ENCODE measurements at places on chromosomes 16 and 17.

DNA sequence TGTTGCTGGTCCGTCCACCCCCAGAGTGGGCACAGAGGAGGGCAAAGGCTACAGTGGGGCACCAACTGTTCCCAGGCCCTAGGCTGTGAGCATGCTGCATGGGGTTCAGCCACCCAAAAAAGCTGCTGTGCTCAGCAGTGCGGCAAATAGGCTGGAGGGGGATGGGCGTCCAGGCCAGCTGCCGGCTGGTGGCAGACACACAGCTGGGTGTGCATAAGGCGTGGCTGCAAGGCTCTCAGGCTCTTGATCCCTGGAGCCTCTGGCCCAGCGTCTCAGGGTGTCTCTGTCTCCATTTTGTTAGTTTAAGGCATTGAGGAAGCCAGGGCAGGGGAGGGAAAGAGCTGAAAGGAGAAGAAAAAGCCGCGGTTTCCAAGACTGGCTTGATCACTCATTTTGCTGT is 8.8 kb downstream of the RPL19 start:
- DNase-seq = no peak

DNA sequence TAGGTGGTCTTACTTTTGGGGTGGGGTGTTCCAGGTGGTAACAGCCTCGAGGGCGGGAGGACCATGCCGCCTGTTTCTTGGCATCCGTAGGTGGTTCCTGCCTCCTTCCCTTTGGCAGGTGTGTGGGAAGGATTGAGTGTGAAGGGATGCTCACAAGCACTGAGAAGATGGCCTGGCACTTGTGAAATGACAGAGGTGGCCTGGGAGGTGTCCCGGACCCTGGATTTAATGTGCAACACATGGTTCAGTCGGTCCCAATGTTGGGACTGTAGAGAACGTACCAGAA is 165.8 kb upstream of the FOXF1 start:
- no peak for DNase-seq

DNA sequence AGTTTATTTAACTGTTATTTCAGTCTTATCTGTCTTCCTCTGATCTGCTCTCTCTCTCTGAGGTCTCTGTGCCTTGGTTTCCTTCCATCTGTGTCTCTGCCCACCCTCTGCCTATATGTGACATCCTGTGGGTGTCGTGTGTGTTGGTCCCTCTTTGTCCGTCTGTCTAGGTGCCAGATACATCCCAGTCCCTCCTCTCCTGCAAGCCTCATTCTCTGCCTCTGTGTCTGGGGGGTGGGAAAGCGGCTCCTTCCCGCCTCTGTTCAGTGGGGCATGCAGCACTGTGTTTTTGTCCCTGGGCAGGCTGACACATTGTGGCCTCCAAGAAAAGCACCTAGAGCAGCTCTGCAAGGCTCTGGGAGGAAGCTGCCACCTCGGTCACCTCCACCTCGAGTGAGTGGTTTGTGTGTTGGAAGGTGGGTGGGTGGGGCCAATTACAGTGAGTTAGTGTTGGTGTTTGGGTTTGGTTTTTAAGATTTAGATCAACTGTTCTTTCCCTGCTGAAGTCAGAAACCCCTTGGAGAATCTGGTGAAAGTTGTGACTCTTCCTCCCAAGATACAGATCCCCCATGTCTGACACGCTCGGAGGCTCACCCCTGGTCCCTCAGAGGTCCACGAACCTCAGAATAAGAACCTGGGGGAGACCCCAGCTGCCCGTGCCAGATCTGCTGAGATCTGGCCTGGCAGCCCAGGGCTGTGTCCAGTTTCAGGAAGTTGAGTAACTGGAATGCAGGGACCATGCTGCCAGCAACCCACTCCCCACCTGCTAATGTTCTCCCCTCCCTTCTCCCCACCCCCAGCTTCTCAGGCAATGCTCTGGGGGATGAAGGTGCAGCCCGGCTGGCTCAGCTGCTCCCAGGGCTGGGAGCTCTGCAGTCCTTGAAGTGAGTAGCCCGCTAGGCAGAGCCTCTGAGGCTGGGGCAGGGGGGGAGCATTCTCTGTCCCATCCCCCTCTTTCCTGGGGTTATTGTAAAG is 50.9 kb upstream of the CPNE2 start:
- no peak for DNase-seq

DNA sequence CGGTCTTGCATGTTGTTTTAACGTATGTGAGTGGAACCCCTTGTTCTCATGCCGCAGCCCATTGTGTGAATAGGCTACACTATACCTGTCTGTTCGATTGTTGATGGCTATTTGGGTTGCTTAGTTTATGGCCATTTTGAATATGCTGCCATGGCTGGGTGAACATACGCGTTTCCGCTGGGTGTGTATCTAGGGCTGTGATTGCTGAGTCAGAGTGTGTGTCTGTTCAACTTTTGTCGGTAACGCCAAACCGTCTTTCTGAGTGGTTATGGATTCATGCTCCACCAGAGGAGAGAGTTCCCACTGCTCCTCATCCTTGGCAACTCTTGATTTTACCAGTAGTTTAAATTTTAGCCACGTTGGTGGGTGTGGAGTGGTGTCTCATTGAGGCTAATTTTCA is 77.0 kb downstream of the METRNL start:
- no peak for DNase-seq

DNA sequence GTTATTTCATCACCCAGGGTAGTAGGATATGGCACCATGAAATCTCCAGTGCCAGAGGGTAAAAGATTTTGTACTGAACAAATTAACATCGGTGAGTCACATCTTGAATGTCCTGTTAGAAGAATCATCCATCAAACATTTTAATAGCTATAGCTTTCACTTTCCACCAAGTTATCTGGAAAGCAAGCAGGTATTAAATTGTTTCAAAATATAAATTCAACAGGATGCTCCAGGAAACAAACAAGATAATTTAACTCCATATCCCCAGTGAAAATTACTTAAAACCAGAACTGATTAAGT is 2.4 kb downstream of the VEZF1 start:
- DNase-seq = no peak

DNA sequence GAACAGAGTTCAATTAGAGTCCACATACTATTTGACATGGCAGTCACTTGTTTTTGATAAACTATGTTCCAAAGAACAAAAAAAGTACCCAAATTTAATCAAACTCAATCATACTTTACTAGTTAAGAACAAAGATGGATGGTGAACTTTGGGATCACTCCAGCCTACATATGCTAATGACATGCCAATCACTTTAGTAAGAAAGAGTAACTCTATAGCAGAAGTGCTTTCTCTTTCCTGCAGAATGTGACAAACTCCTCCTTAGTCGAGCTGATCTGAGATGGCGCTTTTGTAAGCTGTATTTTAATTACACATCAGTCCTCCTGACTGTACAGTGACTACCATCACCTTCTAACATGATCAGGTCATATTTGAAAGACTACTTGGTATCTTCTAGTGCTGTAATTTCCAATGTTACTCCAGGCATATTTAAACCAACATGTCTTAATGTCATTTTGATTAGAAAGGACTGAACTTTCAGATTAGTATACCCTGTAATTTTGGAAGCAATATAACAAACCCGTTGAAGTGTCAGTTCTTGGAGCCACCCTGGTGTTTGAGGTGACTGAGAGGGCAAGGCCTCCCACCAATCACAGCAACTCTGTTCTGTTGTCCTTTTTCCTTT is 4.1 kb downstream of the NETO2 start:
- DNase-seq = no peak

GRCh38 chr17:83064021-83064731 is 15.2 kb upstream of the METRNL start:
- DNase-seq = no peak

GRCh38 chr17:53058031-53058430 is 764.7 kb upstream of the KIF2B start:
- no peak for DNase-seq

DNA sequence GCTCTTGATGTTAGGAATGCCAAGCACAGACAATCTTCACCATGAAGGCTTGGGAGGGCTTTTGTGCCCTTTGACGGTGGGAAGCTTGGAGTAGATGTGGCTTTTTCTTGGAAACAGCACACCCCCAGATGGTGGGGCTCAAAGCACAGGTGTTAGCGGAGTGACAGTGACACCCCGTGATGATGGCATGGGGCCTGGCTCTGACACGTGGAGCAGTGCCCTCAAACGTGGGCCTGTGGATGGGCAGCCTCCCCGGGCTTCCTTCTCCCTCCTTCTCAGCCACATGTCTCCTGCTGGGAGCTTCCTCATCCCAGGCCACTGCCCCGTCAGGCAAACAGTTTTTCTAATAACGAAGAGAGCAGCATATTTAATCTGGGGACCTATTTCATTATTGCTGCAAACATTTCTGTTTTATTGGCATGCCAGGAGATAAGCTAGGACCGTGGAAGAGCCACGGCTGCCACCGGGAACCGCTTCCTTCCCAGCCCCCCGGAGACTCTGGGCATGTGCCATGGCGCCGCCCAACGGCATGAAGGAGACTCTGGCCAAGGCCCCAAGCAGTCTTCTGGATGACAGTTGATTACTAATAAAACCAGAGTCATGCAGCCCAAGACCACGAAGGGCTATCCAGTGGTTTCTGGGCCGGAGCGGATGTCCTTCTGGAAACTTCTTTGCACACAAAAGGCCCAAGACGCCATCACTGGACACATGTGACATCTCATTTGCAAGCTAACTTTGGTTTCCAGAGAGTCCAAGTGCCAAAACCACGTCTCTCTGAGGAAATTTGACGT is 280.3 kb upstream of the FOXF1 start:
- DNase-seq = no peak

GRCh38 chr17:71725811-71726210 is 395.0 kb upstream of the SOX9 start:
- no peak for DNase-seq

- no peak for DNase-seq
These were observed 69.3 kb downstream of the MYO1D start for GRCh38 chr17:32807577-32807976.

- no peak for DNase-seq
These were observed 10.6 kb downstream of the CCDC102A start for GRCh38 chr16:57525761-57526160.

DNA sequence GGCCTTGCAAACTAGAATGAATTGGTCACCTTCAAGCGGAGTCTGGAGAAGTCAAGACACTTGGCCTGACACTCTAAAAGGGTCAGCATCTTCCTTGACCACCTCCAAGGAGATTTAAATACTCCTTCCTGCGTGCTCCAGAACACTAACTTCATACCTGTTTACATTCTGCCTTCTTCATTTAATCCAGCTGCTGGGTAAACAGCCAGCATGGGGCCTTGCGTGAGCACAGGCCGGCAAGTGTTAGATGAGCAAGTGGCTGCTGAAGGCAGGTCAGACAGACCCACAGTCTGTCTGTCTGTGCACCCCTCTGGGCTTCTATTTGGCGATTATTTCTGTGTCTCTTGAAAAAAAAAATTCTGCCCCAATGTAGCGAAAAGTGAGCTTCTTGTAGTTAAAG is 153.8 kb downstream of the MSI2 start:
- DNase-seq = no peak

DNA sequence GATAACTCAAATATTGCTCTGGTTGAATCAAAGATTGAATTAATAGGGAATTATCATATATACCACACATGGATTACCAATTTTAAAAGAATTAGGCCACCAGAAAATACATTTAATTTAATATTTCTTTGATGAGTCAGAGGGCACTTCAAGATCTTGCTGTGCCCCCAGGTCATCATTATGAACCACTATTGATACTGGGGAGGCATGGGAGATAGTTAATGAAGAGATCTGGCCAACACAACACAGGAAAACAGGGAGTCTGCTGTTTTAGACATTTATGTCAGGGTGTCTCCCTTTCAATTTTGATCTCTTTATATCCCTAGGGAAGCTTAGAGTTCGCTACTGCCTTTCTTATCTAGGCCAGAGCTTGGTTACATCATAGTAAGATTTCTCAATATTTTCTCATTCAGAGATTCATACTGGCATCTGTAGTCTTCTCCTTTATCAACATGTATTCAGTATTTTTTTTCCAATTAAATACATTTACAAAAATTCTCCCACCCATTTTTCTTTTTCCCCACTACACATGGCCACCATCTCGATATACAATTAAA is 158.3 kb upstream of the ZFHX3 start:
- DNase-seq = no peak

DNA sequence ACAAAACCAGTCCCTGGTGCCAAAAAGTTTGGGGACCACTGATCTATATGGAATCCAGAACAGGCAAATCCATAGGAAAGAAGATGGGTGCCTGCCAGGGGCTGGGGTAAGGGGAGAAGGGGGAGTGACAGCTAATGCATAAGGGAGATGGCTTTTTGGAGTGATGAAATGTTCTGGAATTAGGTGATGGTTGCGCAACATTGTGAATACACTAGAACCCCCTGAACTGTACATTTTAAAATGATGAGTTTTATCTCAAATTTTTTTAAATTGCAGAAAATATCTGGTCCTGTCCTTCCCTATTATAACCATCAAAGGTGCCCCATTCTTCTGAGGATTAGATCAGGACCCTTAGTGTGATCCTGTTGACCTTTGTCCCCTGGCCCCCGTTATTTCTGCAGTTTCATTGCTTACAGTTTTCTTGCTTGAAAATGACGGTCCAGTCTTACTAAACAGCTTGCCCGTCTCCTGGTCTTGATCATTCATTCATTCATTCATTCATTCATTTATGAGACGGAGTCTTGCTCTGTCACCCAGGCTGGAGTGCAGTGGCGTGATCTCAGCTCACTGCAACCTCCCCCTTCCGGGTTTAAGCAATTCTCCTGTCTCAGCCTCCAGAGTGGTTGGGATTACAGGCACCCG is 4.6 kb downstream of the BCO1 start:
- DNase-seq = no peak

DNA sequence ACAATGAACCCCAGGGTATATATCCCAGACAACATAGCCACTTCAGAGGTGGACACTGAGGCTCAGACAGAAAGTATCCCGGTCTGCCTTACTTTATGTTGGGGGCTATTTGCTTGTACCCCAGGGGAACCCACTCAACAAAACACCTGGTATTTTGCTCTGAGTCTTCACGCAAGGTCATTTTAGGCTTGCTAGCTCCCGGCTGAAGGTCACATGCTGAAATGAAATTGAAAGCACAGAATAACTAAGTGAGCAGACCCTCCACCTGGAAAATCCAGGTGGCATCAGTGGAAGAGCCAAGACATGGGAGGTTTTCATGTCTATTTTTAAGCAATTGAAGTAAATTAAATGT is 4.1 kb upstream of the KDM8 start:
- no peak for DNase-seq

- no peak for DNase-seq
These were observed 124.7 kb upstream of the PLCG2 start for GRCh38 chr16:81654346-81654745.

GRCh38 chr16:11585460-11586377 is 1.0 kb downstream of the LITAF start:
- DNase-seq = no peak

DNA sequence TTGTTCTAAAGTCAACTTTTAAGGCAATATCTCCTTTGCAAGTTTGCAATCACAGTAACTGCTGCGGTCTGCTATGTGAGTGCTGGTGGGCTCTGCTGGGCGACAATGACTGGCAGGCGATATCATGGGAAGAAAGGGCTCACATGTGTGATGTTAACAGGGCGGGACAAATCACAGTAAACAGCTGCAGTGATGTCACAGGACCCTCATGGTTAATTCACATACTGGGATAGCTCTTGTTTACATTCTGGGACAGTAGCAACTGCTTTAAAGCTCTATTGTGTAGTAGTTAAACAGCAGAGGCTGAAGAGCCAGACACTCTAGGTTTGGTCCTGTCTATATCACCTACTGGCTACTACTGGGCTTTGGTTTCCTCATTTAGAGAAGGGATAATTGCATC is 257.2 kb upstream of the ASIC2 start:
- DNase-seq = no peak

Data from NCI-H1048 (cell line).